Activated T-cell treated with anti-CD3 and anti-CD28 coated beads, Interleukin-2, amount 50 U/mL, for 4 hours (primary cell): ENCODE measurements at places on chromosomes 3 and 15.

DNA sequence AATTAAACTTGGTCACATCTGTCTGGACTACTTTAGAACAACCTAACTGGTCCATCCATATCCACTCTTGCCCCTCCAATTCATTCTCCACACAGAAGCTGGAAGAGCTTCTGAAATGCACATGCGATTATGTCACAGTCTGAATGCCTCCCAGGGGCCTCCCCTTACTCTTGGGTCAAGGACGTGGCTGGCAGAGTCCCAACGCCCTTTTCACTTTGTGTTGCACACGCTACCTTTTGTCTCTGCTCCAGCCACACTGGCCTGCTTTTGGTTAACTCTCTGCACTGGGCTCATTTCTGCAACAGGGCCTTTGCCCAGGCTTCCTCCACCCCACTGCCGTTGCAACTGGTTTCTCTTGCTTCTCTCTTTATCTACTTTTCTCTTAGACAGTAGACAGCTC, 245.2 kb downstream of the IL20RB start:
- DNase-seq: no peak

DNA sequence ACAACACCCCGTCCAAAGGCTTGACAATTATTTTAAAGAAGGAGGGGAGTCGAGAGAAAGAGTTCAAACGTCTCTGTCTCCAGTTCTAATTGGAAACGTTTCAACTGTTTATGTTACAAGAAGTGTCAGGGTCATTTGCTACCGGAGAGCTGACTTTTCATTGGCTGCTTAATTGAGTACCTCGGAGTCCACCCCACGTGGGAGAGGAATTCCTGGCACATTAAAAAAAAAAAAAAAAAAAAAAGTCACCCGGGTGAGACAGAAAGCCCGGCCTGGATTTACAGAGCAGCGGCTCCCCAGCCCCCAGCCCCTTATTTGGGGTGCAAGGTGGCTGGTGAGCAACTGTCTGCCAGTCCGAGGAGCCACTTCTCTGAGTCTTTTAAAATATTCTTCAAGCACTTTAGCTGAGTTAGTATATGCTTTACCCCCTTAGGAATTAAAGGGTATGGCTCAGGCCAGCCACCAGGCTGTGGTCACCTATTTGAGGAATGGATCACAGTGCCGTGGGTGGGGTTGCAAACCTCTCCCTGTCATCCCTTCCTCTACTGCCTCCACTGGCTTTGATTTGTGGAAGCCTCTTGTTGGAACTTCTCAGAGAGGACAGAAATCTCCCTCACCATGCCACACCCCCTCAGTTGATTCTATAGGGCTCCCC, 3.9 kb upstream of the TLE3 start:
- DNase-seq: no peak

- DNase-seq: no peak
Observed at GRCh38 chr3:28698706-28699105, 350.1 kb upstream of the AZI2 start.

- no peak for DNase-seq
Observed at GRCh38 chr3:150960708-150961684, 11.5 kb downstream of the CLRN1 start.

DNA sequence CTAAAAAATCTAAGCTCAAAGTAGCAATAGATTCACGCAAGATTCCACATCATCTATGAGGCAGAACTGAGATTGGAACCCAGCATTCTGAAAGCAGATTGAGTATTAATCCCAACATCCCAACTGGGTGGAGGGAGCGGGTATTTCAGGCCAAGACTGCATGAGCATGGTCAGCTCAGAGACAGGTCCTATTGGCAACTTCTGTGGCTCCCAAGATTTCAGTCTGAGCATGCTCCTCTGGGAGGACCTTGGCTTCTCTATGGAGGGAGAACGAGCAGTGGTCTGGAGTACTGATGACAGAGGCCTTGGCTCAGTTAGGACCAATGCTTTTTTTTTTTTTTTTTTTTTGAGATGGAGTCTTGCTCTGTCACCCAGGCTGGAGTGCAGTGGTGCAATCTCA, 4.0 kb upstream of the ITGA11 start:
- DNase-seq: no peak

GRCh38 chr15:55555089-55555488, 33.1 kb downstream of the PYGO1 start:
- no peak for DNase-seq

DNA sequence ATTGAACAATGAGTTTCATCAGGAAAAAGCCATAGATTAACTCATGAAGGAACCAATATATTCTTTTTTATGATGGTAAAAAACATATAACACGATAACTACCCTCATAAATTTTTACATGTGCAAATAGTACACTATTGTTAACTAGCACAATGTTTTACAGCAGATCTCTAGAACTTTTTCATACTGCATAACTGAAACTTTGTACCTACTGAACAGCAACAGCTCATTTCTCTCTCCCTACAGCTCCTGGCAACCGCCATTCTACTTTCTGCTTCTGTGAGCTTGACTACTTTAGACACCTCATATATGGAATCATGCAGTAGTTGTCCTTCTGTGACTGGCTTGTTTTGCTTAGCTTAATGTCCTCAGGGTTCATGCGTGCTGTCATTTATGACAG, 235.4 kb downstream of the NFKBIZ start:
- no peak for DNase-seq

- DNase-seq: peak; percentile 90
Observed at GRCh38 chr3:49021813-49022687, at the start of gene NDUFAF3. Gene NDUFAF3, plus strand, starts transcription at chr3:49022121. Its CDS starts 24 bp downstream, at chr3:49022145.

DNA sequence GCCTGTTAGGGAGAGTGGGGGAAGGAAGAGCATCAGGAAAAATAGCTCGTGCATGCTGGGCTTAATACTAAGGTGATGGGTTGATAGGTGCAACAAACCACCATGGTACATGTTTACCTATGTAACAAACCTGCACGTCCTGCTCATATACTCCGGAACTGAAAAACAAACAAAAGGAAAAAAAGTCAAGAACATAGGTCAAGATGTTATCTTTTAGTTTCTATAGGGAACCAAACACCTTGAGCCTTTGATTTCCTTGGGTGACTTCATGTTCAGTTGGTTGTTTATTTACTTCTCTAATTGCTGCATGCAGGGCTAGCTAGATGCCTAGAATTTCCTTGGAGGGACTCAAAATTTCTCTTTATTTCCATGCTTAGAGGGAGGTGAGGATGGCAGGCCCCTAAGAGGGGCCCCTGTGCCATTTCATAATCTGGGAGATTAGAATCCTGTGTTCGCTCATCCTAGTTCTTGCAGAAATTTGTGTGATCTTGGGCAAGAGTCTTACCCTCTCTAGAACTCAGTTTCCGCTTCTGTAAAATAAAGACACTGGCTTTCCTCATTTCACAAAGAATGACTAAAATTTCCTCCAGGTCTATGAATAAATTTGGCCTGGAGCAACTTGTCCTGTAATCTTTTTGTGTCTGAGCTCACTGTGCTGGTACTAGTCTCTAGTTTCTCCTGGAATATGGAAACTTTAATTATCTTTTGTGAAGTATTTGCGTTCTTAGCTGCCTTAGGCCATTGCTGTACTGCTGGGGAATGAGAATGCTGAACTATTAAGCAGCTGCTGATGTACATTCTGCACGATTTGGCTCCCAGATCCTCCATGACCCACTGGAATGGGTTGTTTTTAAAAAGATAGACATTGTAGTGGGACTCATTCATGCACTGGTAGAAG, 457.5 kb downstream of the EDEM1 start:
- no peak for DNase-seq

DNA sequence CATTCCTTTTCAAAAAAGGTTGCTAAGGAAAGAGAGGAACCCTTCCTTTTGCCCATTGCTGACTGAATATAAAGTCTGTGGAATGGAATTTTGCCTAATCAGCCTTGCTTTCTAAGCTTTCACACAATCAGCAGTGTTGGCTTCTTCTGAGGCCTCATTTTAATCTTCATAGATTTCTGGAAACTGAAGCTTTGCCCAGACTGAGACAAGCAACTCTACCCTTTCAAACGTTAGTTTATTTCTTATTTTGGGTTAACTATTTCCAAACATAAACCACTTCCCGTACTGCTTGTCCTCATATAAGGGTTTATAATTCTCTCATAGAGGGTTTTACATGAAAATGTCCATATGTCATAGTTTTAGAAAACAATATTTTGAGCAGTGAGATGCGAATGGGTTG, 82.9 kb downstream of the NR1D2 start:
- DNase-seq: no peak

- DNase-seq: no peak
Observed at GRCh38 chr3:167835953-167836352, 100.4 kb downstream of the SERPINI1 start.

GRCh38 chr3:129429080-129429451, 630 bp upstream of the EFCAB12 start:
- no peak for DNase-seq

- no peak for DNase-seq
Observed at GRCh38 chr15:40349163-40349562, 1.7 kb upstream of the PHGR1 start.

- no peak for DNase-seq
Observed at GRCh38 chr3:72453706-72454105, 394.5 kb downstream of the SHQ1 start.

GRCh38 chr3:151584566-151584965, 123.7 kb upstream of the IGSF10 start:
- no peak for DNase-seq

- no peak for DNase-seq
Observed at GRCh38 chr15:45611305-45611704, 23.5 kb upstream of the SQOR start.

DNA sequence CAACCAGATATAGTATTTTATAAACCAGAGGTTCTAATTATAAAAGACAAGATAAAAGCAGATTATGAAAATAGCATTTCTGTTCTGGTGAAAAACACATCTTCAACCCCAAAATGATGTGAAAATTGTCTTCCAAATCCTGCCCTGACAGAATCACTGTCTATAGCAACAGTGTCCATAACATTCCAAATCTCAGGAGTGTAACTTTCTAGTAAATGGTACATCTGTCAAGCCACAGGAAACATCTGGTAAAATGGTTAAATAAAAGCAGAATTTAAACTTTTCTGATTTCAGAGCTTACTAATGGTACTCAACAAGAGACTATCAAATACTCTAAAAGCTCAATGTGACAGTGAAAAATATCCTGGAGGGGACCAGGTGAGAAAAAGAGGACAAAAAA, 60.5 kb downstream of the VGLL4 start:
- DNase-seq: no peak

DNA sequence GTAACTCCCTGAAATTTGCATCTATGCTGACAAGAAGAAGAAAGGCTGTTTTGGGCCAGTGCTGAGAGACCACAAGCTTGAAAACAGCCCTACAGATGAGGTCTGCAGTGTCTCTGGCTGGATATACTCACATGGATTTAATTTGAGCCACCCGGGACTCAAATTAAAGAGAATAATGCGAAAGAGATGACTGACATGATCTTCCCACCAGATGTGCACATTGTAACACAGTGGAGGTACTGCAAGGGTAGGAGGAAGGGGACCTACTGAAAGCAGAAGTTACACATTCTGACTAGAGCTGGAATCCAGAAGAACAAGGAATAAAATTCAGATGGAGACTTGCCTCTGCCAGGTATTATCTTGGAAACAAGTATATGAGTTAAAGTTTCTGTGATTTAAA, 728.3 kb upstream of the SGO1 start:
- no peak for DNase-seq

- no peak for DNase-seq
Observed at GRCh38 chr3:168989396-168989795, 674.1 kb downstream of the MECOM start.

DNA sequence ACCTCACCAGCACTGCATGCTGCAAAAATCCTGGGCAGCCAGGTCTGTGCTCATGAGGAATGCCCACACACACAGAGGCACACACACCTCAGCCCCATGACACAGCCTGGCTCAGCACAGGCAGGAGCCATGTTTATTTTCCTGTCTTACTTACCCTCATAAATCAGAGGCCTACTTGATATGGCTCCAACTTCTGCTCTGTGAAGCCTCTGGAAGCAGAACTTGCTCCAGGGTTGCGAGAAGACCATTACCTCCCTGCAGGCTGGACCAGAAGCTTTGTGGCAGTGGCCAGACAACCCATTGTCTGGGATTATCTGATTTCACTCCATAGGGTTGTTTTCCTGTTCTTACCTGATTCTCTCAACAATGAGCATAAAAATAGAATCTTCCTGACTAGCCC, 43.8 kb upstream of the CMTM8 start:
- no peak for DNase-seq

GRCh38 chr3:188165596-188165995, 11.6 kb downstream of the LPP start:
- no peak for DNase-seq

- DNase-seq: no peak
Observed at GRCh38 chr3:113097960-113098447, 107.2 kb downstream of the GTPBP8 start.

DNA sequence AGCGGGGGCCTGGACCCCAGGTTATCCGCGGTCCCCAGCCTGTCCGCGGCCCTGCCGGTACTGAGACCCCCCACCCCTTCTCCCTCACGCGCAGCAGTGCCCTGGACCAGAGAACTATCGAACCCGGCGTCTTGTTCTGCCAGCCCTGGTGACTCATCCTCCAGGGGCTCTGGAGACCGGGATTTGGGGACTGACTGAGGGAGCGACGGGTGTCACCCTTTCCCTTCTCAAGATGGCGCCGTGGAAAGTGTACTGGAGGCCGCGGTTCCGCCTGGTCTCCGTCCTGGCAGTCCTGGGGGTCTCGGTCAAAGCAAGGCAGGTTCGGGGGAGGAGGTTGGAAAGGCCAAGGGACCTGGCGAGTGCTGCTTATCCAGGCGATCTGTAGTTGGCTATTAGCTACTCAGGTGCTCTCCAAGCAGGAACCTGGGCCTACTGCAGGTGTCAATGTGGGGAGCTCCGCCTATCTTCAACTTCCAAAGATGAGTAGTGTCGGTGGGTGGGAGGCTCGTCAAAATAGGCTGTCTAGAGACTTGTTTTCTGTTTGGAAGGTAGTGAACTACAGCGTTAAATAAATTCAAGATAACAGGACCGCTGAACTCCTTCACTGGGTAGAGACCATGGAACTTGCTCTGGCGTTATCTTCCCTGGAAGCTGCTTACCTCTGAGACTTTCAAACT, 790 bp downstream of the RAB5A start:
- DNase-seq: peak; percentile 41

DNA sequence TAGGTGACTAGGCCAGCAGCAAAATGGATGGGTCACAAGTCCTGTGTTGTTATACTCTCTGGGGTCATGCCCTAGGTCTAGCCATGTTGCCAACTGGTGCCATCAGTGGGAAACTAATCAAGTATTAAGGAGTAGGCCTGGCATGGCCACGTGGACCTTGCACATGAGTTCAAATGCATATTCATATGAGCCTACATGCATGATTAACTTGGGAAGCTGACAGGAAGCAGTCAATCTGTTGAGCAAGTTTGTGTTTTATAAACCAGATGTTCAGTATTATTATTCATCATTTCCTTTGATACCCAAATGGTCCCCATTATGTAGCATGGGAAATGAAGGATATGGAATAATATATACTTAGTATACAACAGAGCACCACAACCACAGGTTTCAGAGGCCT, 95.0 kb downstream of the LRTM1 start:
- no peak for DNase-seq

GRCh38 chr3:104286645-104287044, 1080.1 kb upstream of the ALCAM start:
- DNase-seq: no peak
